Activated CD4-positive, alpha-beta memory T cell treated with anti-CD3 and anti-CD28 coated beads, Interleukin-2, amount 10 ng/mL, durations not matched to agents 7 days and 5 days (primary cell): ENCODE measurements at places on chromosomes 12 and 14.

DNA sequence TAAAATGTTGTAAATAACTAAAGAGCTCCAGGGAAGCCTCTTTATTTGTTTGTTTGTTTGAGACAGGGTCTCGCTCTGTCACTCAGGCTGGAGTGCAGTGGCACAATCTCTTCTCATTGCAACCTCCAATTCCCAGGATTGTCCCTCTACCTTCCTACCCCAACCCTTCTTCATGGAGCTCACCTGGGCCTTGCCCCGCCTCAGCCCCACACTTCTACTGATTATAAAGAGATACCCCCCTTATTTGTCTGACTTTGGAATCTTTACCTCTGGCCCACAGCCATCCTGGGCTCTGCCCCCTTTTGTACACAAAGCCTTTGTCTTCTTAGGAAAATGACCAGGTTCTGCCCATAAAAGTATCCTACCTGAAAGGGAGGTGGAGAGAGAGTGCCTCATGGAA is 9.1 kb upstream of the BLTP3B start:
- DNase-seq: no peak

DNA sequence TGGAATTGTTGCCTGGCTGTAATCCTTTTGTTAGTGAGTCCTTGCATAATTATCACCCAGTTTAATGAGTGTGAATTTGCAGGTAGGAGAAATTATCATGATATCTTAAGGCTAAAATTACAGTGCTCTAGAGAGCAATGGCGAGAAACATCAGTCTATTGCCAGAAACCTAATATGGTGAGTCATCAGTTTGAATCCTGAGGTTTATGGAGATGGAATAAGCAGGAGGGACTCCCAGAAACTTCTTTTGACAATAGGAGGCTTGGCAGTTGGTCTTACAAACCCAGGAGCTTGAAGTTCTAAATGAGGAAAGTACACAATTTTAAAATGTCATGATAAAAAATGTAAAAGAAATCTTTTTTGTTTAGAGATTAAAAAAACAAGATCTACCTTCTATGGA is 31.5 kb upstream of the CRADD start:
- DNase-seq: no peak

DNA sequence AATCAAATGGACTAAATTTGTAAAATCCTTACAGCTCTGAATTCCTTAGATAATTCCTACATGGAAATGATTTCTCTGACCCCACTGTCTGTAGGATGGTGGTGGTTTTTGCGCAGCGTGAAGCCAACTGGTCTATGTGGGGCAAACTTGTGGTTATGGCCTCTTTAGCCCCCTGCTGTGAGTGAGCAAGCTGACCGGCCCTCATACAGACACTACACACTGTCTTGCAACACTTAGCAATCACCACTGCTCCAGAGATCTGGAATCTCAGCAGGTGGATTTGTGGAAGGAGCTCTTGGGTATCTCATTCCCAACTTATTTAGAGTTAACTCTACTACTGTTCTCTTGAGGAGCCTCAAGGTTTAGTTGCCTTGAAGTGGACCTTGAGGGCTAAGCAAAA is 70.2 kb downstream of the SCN8A start:
- DNase-seq: no peak

GRCh38 chr14:42437809-42438208 is 831.1 kb downstream of the LRFN5 start:
- DNase-seq: no peak

- DNase-seq: no peak
Measured at GRCh38 chr12:132003846-132004245, 54.1 kb downstream of the EP400 start.

DNA sequence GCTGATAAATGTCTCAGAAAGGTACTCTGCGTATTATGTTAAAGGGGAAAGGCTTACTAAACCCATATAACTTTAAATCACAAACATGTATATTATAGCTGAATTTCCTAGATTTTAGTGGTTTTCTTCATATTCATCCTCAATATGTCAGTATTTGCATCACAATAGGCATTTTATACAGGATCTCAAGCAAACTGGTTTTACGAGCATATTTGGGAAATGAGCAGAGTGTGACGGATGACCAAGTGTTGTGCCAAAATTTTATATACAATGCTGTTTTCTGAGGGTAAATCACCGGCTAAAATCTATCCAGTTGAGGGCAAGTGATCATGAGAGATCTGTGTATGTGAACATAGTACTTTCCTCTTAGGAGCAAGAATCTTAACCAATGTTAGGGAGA is 8.4 kb downstream of the CPM start:
- no peak for DNase-seq
